ENCODE measurements at places on chromosomes 5 and 9. TPM values are rescaled to one million over a fixed set of nuclear protein-coding genes. Genes with fewer than 3 reads are reported as not detected.

DNA sequence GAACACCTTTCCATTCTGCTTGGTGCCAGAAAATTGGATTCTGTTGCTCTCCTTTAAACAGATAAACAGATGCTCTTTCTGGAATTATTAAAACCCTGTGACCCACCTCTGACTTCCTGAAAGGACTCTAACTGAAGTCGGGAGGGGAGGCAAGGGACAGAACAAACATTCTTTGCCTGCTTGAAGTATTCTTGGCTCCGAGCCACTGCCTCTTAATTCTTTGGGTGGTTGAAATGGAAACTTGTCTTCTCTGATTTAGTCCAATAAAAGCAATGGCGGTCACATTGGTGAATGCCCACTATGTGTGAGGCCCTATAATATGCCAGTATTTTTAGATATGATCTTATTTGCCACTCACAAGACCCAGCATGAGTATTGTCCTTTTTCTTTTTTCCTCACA, 236.8 kb downstream of the SLIT3 start:
- no peaks in the 10 kb centered on the region for H3K36me3 ChIP-seq
- no peak overlapping the region for H3K27ac ChIP-seq
- no peak overlapping the region for H3K4me3 ChIP-seq
- peak; percentile 35 for DNase-seq
- H3K27me3 ChIP-seq: no peaks in the 10 kb centered on the region

GRCh38 chr5:172223901-172224873, 30.2 kb downstream of the EFCAB9 start:
- DNase-seq: no peak
- H3K27ac ChIP-seq: no peak overlapping the region
- no peaks in the 10 kb centered on the region for H3K27me3 ChIP-seq
- H3K36me3 ChIP-seq: peaks cover 2% of the 10 kb centered on the region

DNA sequence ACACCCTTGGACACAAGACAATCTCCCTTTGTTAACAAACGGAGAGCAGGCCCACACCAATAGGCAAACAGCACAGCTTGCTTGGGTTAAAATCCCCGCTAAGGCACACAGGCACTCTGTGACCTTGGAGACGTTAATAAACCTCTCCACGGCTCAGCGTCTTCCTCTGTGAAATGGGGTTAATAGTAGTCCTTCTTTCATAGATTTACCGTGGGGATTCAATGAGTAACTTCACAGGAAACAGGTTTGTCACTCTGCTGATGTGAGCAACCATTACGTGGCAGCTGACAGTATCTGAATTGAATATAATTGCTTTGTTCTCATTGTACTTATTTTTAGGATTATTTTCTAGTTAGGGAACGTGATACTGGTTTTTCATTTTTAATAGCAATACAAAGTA, 65.2 kb upstream of the ADRA1B start:
- H3K4me1 ChIP-seq: no peaks in the 10 kb centered on the region
- no peak for DNase-seq
- H3K4me3 ChIP-seq: no peak overlapping the region
- no peaks in the 10 kb centered on the region for H3K27me3 ChIP-seq

- no peaks in the 10 kb centered on the region for H3K27me3 ChIP-seq
- H3K36me3 ChIP-seq: no peaks in the 10 kb centered on the region
- no peak overlapping the region for H3K27ac ChIP-seq
- no peak overlapping the region for H3K4me3 ChIP-seq
Observed at GRCh38 chr5:45793638-45794532, 97.7 kb upstream of the HCN1 start.

- no peaks in the 10 kb centered on the region for H3K27me3 ChIP-seq
- no peaks in the 10 kb centered on the region for H3K4me1 ChIP-seq
- no peak overlapping the region for H3K4me3 ChIP-seq
- no peak for DNase-seq
Observed at GRCh38 chr5:150550286-150550685, 42.4 kb downstream of the NDST1 start.

- no peaks in the 10 kb centered on the region for H3K27me3 ChIP-seq
- peaks cover 35% of the 10 kb centered on the region for H3K36me3 ChIP-seq
Observed at GRCh38 chr9:128828719-128829452, 708 bp downstream of the SPOUT1 start.

GRCh38 chr9:126799034-126799433, 5.8 kb upstream of the ZBTB43 start:
- H3K27me3 ChIP-seq: no peaks in the 10 kb centered on the region
- H3K36me3 ChIP-seq: no peaks in the 10 kb centered on the region
- no peaks in the 10 kb centered on the region for H3K4me1 ChIP-seq
- H3K27ac ChIP-seq: no peak overlapping the region
- DNase-seq: no peak

Gene AGXT2
- not detected for total RNA-seq

Gene MAP3K1
- 7.8 TPM for total RNA-seq
